ENCODE measurements at places on chromosomes 5 and 9.
A peak's percentile ranks its signal among the peaks of the same experiment; 100 is the strongest.

- no peak for DNase-seq
These were observed 27.9 kb upstream of the SEMA5A start for GRCh38 chr5:9573796-9574195.

DNA sequence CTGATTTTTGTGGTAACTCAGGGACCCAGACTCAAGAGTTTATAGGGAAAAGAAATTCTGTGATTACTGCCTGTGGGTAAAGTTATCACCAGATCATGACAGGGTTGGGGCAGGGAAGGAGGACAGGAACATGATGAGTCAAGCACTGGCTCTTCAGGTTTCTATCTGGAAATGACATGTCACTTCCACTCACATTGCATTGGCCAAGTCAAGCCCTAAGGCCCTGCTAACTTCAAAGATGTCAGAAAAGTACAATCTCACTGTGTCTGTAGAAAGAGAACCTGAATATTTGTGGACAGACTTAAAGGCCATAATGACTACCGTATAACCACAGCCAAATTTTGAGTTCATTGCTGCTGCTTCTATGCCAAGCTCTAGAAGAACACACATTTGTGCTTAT, 187.7 kb downstream of the TLE4 start:
- no peak for DNase-seq

DNA sequence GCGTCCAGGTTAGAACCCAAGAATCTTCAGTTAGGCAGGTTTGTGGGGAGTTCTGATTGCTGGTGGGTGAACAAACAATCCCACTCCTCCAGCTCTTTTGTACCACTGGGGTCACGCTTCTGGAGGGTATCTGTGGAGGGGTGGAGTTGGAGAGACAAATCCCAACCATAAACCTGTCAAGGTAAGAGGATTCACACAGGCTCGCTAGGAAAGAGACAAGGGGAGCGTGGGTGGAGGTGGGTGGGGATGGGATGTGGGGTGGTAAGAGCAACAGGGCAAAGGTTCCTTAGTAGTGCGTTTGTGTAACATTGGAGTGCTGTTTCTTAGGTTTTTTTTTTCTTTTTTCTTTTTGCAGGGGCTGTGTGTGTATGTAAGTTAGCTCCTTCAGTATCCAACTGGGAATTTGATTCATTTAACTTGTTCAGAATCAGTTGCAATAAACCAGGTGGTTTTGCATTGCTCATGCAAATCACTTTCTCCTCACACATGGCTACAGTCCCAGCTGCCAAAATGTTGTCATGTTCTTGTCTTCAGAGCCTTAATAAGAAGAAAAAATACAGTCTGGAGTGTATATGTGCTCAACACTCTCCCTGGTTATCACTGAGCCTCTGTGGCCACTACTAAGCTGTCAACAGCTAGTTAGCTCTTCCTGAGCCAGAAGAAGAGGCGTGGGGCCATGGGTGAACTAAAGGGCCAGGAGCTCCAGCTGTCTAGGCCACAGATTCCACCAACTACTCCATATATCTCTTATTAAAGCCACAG, 164.0 kb upstream of the RAD23B start:
- no peak for DNase-seq

- DNase-seq = no peak
These were observed 183.5 kb downstream of the GAS1 start for GRCh38 chr9:86763791-86764190.

DNA sequence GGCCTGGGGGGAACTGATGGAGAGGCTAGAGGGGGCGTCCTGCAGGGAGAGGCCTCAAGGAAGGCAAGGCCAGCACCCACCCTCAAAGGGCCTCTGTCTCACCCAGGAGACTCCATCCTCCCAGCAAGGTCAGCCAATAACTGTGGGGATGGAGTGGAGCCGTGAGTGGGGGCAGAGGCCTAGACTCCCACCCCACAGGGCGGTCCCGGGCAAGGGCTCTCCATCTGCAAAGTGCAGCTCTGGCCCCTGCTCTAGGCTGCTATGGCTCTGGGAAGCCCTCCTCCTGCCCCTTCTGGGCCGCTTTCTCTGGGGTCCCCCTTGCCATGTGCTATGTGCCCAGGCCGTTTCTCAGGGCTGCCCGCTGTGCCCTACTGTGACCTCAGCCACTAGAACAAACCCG, 14.0 kb downstream of the FPGS start:
- DNase-seq = no peak

- DNase-seq = no peak
These were observed 82.7 kb downstream of the SFXN1 start for GRCh38 chr5:175561085-175561484.

GRCh38 chr9:120348951-120349429, 231.0 kb downstream of the CDK5RAP2 start:
- peak; percentile 4 for DNase-seq

- no peak for DNase-seq
These were observed 29.4 kb downstream of the FAM240B start for GRCh38 chr9:38690574-38690973.

- no peak for DNase-seq
These were observed 15.7 kb downstream of the RFK start for GRCh38 chr9:76378367-76379073.

DNA sequence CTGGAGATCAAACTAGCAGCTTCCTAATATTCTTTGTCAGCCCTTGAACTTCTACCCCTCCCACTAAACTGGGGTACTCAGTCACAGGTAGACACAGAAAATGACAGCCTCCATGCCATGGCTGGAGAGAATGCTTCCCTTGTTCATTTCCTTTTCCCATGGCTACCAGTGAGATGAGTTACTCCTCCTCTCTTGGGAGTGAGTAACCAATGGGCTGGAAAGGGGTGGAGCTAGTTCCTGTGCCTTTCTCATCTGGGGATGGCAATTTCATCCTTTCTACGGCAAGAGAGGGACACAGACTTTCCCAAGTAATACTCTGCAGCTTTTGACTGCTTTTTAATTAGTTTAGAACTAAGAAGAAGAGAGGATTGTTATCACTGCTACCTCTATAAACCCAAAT, 1045.6 kb upstream of the WWC1 start:
- DNase-seq = no peak

DNA sequence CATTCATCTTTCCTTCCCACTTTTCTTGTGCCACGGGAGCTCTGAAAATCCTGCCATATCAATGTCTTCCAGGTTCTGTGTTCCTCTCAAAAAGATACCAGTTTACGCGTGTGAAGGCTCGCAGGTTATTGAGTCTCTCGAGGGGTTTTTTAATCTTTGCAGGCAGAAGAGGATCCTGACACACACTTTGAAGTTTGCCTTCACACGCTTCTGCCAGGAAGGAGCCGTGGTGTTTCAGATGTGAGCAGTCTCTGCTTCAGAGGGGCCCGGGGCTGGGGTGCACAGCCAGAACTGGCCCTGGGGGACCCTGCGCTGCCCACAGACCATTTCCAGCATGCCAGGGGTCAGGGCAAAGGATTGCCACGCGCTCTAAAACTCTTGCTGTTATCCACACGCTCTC, 167.2 kb downstream of the TTLL11 start:
- no peak for DNase-seq

DNA sequence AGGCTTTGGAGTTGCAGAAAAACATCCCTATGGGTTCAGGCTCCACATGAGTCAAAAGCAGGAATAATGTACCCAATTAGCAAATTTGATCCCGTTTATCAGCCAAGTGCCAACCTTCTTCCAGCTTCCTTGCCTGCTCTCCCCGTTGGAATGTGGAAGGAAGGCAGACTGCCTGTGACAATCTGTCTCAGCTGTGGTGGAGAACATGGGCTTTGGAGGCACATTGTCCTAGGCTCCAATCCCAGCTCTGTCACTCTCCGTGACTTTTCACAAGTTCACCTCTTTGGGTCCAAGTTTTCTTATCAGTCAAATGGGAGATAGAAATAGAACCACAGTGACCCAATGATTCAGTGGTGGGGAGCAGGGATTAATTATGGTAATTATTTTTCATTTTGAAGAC, 113.9 kb downstream of the ARHGAP26 start:
- no peak for DNase-seq
